Activated CD4-positive, alpha-beta T cell treated with anti-CD3 and anti-CD28 coated beads, Interleukin-2, Interleukin-4, amounts not matched to agents 100 ng/mL and 50 ng/mL, durations not matched to agents 16 hours and 8 hours (primary cell): ENCODE measurements at places on chromosomes 4 and X.

DNA sequence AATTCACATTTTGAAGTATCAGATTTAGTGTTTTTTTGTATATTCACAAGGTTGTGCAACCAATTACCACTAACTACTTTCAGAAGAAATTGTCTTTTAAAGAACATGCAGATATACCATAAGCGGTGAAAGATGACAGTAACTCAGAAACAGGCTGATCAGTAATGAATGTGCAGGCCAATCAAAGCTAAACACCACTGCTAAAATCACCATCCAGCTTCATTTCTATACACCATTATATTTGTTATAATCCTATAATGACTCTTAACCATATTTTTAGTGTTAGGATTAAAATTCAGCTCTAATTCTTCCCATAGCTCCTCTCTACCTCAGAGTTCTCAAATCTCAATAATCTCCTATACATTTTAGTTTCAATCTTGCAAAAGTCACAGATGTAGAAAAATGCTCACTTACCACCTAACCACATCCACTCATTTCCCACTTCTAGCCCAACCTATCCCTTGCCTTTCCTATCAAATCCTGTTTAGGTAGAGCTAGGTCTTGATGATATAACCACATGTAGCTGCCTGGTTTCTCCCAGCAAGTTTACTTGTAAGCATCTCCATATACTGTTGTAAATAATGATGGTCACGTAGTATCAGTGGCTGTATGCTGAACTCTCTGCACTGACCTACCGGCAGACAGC, 16.6 kb downstream of the COQ2 start:
- DNase-seq: peak; percentile 68

- no peak for DNase-seq
These were observed 35.4 kb upstream of the PAGE4 start for GRCh38 chrX:49793686-49794085.

- no peak for DNase-seq
These were observed at the start of gene LRCH2 for GRCh38 chrX:115233497-115234455. LRCH2 (minus strand) TSS chrX:115234096; CDS start chrX:115234041, 55 bp downstream.

GRCh38 chr4:150023489-150023888, 54.8 kb upstream of the DCLK2 start:
- no peak for DNase-seq

DNA sequence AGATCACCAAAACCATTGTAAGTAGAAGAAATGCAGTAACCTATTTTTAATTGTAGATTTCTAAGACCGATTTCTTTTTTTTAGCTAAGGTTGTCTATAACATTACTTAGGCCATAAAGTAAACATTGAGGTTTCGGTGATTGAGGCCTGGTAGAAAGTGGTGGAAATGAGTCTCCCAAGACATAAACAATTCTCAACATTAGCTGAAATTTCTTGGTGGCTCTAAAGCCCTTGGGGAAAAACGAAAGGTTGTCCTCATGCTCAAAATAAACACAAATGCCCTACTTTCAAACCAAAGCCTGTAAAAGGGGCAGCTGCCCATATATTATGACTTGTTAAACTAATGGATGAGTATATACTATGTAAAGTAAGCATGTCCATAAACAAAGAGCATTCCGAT, 98.8 kb downstream of the SCFD2 start:
- no peak for DNase-seq

DNA sequence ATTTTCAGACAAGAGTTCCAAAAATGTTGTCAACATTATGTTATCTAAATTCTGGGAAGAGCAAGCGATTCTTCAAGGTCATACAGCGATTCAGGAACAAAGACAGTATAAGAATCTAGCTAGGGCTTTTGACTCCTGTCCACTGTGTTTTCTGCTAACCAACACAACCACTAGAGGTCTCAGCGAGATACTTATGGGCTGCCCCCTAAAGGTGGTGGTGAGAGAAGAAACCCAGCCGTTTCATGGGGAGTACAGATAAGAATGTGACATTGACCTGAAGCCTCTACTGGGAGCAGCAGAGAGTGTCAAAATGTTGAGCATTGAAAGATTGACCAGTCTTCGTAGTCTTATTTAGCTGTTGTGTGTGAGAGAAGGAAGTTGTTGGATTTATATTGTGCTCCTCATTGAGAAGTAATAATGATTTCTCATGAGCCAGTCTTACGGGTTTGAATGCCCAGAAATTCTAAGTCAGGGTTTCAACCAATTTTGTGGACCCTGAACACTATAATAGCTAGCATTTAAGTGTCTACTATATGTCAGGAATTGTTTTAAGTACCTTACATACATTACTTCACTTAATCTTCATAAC, 168.3 kb downstream of the SPRY1 start:
- DNase-seq: peak; percentile 73

- no peak for DNase-seq
These were observed 92.2 kb downstream of the DDIT4L start for GRCh38 chr4:100098011-100098545.

- no peak for DNase-seq
These were observed 32.8 kb downstream of the CEP44 start for GRCh38 chr4:174316546-174316945.

- DNase-seq: no peak
These were observed 88.1 kb downstream of the RTL5 start for GRCh38 chrX:72043636-72044035.

- no peak for DNase-seq
These were observed 176.4 kb downstream of the IL1RAPL2 start for GRCh38 chrX:104742355-104742754.

- DNase-seq: no peak
These were observed 12.0 kb upstream of the SLC2A9 start for GRCh38 chr4:10033191-10033881.

DNA sequence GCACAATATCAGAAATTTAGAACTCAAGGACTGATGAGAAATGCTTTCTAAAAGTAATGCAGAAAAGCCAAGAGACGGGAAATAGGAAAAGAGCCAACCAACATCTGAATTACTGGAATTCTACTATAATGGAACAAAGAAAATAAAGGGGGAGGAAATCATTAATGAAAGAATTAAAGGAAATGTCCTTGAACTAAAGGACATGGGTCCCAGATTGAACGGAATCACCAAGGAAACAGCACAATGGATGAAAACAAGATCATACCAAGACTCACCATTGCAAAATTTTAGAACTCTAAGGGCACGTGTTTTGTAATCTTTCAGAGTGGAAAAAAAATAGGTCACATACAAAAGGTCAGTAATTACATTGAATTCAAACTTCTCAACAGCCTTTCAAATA, 35.9 kb downstream of the HPGDS start:
- no peak for DNase-seq

- DNase-seq: no peak
These were observed 24.5 kb upstream of the PACRGL start for GRCh38 chr4:20675786-20676185.

DNA sequence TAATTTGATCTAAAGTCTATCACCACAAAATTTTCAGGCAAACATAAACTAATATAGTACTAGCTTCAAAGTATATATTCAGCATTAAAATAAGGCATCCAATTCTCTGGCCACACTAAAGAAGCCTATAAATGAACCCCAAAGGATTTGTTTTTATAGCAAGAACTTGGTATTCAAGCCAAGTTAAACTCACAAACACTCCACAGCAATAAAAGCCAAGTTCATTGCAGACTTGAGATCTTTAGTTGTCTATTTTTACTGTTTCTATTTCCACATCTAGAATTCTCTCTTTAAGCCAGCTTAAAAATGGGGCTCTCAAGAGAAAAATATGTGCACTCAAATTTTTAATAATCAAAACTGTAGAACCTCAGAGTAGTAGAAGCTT, 51.1 kb downstream of the WDFY3 start:
- DNase-seq: no peak

DNA sequence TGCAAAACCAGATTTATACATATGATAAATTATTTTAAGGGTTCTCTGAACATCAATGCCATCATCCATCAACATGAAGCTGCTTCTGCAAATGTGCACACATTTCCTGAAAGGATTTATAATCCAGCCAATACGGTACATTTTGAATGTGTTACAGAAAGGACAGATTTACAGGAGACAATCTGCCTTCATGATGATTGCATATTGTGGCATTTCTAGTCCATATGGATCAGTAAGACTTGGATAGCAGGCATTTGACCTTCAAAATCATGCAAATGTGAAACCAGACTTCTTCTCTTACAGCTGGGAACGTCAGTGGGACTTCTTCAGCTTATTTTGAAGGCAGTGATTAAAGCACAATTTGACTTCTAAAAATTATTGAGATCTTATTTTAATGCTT, 217.3 kb upstream of the GK2 start:
- DNase-seq: no peak

DNA sequence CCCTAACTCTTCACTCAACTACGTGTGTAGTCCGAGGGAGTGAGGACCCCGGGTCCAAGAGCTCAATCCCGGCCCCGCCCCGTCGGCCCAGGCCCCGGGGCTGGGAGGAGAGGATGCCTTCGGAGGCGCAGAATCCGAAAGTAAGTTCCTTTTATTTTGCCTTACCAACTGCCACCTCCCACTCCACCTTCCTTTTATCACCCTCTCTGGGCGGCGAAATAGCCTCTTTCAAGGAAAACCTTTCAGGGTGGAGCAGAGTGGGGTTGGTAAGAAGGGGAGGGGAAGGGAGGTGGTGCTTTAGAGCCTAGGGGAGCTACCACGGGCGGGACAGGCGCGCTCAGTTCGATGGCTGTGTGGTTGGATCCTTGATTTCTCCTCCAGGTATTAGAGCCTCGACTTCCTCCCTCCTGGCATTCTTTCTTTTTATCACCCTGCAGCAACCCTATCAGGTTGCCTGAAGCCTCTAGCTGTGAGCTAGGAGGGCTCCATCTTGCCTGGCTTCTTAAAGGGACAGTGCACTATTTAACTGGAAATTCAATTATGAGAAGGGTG, 191.2 kb downstream of the RRAGB start:
- peak; percentile 15 for DNase-seq

- no peak for DNase-seq
These were observed 69.2 kb downstream of the UCHL1 start for GRCh38 chr4:41325901-41326300.

DNA sequence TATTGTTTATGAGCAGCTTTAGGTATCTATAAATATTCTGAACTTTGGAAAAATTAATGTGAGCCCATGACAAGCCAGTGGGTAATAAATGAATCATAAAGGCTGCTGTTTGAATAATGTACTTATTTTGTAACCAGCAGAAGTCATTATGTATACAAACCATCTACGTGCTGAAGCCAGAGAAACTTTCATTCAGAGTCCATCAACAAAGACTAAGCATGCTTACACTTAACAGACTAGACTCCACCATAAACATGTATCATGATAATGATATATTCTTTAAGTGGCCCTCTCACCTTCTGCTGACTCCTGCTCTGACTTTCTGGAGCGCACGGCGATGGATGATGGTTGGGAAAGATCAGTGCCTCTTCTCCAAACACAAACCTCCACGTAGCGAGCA, 72.0 kb downstream of the SMARCA5 start:
- DNase-seq: no peak

DNA sequence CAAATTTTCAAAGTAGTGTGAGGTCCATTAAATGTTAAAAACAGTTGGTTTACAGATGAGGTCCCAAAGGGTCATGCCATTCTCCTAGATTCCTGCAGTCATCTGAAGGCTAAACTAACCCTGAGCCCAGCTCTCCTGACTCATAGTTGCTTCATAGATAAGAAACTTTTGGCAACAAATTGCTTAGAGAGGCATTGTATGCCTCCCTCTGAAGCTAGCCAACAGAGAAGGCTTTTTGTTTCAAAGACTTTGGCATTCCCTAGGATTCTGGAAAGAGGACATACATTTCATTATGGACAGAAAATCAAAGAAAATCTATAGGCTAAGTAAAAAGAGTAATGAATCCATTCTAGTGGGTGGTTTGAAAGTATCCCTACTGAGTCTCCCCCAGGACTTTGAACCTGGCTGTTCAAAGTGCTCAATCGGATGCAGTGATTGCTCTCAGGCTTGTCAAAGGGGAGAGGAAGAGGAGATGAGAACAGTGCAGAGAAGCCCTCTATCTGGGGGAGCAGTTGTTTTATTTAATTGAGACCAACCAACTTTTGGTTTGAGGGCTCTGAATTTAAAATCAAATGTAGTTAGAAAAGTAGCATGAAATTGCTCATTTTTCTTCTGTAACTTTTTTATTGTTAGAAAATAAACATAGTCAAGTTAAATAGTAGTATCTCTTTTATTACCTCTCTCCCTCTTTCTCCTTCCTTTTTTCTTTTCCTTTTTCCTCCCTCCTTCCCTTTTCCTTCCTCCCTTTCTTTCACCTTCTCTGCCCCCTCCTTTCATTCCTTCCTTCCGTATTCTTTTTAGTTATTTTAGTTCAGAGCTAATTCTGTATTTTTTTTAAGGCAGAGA, 72.3 kb upstream of the ZNF518B start:
- DNase-seq: no peak

- DNase-seq: no peak
These were observed 475.9 kb downstream of the PDHA2 start for GRCh38 chr4:96315815-96316214.
